ENCODE measurements at places on chromosomes 7 and 10. TPM values are rescaled to one million over a fixed set of nuclear protein-coding genes. Genes with fewer than 3 reads are reported as not detected.

DNA sequence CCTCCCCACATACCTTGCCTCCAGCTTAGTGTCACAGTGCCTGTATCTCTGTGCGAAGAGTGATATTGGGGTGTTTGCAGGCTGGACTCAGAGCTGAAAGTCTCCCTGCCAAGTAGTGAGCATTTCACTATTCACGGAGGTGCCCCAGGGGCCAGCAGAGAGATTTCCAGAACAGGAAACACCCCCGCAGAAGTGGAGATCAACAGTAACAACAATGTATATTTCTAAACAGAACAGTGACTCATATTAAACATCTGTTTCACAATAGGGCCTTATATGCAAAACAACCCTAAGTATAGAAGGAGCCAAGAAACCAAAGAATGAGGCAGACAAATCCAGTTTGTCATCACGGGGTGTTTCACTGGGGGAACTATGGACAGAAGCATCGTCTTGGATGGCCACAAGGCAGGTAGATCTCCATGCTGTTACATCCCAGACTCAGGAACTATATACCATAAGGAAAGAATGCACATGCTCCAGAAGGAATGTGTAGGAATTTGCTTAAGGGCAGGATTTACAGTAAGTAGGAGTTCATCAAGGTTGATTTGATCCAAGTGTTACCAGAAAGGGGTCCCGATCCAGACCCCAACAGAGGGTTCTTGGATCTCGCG lies 29.3 kb upstream of the CCL24 start:
- DNase-seq: peak; percentile 56

DNA sequence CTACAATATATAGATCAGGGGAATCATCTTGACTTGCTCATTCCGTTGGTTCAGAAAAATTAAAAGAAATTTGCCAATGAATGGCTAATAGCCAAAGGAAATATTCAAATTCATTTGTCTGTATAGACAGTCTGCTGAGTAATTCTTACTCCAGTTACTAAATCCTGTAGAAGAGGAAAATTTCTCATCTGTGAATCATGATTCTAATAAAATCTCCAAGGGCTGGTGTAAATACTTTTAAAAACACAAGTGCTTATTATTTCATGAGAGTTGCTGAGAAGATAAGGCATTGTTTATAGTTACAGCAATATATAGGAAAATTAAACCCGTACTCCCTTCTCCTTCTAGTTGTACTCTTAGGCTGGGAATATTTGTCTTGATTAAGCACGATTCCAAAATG lies 53.0 kb downstream of the WNT2 start:
- DNase-seq: no peak

AMZ1 gene
- 0.29 TPM for total RNA-seq

DNA sequence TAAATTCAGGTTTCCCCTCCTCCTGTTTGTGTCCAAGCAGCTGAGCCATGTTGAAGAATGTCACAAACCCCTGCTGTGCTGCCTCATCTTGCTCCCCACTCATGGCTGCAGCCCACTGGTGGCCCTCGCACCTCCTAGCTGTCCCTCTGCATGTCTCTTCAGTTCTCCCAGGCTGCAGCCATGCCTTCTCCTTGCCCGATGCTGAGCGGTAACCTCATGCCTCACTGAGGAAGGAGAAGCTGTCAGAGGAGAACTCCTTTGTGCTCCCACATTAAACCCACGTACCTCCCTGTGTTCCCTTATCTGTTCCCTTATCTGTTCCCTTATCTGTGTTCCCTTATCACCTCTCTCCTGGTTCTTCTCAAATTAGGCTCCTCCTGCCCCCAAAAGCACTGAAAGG lies 10.3 kb upstream of the FRMPD2 start:
- DNase-seq: no peak

DNA sequence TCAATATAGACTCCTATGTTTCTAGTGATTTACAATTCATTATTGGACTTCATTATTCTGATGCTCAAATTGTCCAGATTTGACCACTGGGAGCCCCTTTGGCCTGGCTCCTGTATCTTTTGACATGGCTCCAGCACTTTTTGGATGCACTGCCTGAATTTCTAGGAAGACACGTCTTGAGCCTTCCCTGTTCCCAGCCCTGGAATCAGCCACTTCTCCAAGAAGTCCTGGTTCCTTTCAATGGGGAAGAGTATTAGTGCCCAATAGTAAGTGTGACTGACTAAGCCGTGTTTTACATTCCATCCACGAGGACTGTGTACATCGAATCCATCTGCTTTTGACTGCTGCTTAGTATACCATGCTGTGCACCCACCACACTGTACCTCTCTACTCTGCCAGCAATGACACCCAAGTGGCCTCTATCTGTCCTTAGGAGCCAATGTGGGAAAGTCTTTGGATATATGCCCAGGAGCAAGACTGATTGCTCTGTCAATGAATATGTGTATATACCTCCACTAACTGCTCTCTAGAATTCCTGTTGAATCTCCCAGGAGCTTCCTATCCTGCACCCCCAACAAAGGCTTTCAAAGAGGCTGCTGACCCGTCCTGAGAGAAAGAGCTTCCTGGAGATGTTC lies 23.2 kb upstream of the NPFFR1 start:
- no peak for DNase-seq

GRCh38 chr10:89213191-89213808 lies 6.2 kb upstream of the CH25H start:
- no peak for DNase-seq

GRCh38 chr7:76381814-76382213 lies 23.0 kb upstream of the YWHAG start:
- DNase-seq: no peak

TRIM50 gene
- total RNA-seq: not detected

PLEKHS1 gene
- 0.07 TPM for total RNA-seq

DNA sequence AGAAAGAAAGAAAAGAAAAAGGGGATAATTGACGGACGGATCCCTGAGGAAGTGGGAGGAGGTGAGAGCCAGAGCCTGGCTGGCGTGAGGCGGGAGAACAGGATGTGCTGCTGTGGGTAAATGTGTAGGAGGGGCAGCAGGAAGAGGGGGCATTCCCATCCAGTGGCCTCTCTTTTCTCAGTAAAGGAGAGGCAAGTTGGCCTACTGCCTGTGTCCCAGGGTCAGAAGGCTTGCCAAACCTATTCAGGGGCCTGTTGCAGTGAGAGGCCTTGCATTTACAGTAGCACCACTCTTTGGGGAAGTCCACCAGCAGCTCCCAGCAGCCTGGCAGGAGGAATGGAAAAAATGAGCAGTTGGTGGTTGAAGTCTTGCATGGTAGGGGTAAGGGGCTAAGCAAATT lies 26.6 kb upstream of the ASCC1 start:
- DNase-seq: no peak

DNA sequence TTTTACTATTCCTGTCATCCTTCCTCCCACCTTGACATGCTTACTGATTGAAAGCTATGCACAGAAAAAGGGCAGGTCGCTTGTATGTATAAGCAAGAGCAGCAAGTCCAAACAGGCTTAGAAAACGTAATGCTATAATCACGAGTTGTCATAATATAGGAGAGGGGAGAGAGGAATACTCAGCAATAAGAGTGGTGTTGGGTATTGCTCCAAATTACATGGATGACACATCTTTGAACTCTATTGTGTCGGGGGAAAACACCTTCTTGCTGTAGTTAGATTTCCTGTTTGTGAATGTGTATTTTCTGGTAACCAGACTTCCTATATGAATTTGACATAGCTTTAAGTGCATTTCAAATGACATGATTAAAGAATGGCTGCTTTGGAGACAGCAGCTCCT lies 7.5 kb downstream of the MET start:
- no peak for DNase-seq

DNA sequence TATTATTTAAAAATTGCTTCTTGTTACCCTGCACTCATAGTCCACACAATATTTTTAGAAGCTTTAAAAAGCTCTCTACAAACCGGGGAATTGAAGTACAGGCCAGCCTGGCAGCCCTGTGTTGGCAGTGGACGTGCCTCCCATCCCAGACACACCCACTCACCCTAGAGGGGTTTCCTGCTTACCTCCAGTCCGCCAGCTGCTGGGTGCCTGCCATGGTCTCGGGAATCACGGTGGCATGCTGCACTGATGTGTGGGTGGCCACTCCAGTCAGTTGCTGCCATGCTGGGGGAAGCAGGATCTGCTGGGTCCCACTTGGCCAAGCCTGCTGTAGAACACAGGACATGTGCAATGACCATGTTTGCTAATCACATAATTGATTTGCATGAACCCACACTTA lies 80.4 kb downstream of the CLEC2L start:
- no peak for DNase-seq

GRCh38 chr7:157475095-157475494 lies 138.3 kb downstream of the DNAJB6 start:
- DNase-seq: no peak

GRCh38 chr10:60343254-60343653 lies 46.4 kb downstream of the ANK3 start:
- no peak for DNase-seq

- DNase-seq: no peak
Measured at GRCh38 chr7:156466272-156466671, 174.3 kb upstream of the RNF32 start.

- no peak for DNase-seq
Measured at GRCh38 chr10:21467633-21468032, 57.8 kb downstream of the SKIDA1 start.

DLG5 gene
- total RNA-seq: 3.0 TPM

COX19 gene
- 18.9 TPM for total RNA-seq

KEL gene
- 0.16 TPM for total RNA-seq

- no peak for DNase-seq
Measured at GRCh38 chr7:39085590-39086049, 107.9 kb downstream of the POU6F2 start.

PLCE1 gene
- 0.06 TPM for total RNA-seq

WNT2 gene
- total RNA-seq: not detected

SYT15B gene
- 0.58 TPM for total RNA-seq

DNA sequence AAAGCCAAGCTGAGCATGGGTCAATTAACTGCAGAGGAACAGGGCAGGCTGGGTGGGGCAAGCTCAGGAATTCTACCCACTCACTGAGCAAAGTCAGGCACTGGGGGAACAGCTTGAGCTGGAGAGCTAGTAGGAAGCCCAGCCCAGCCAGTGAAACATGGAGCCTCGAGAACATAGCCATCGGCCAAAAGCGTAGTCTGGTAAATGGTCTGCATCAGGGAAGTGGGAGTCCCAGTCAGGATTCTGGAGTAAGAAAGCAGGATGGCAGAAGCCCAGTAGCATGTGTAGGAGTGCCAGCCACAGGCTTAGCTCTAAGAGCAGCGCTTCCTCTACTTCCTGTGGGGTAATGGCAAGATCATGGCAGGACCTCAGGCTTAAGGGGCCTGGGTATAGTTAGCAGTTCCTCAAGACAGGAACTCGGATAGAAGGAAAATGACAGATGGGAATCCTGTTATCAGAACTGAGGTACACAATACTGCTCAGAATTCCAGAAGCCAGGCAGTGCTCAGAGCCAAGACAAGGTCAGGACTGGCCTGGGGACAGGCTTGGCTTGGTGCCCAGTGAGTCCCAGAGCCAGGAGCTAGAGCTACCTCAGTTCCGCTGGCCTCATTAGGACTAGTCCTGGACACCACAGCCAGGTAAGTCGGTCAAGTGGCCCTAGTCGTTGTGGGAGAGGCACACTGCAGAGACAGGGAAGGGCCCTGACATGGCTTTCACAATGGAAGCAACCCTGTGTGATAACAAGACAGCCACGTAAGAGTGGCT lies 65.4 kb upstream of the MXI1 start:
- DNase-seq: no peak

TPK1 gene
- total RNA-seq: 13.1 TPM

TMEM26 gene
- total RNA-seq: not detected

DNA sequence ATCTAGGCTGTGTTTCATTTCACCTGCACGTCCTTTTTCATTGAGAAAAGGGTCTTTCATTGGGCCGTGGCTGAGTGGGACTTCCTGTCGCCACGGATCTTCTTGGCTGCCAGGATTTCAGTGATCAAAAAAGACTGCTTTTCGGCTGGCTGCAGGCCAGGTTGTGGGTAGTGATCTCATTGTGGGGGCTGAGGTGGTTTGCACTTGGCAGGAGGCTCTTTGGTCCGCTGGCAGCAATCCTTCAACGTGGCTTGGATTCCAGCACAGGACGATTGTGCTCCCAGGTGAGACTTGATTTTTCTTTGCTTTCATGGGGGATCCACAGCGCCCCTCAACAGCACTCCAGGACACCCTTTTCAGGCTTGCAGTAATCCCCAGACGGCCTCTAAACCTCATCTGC lies 29.0 kb upstream of the ZNF273 start:
- DNase-seq: no peak

KIF11 gene
- 79.6 TPM for total RNA-seq

DIP2C gene
- 0.99 TPM for total RNA-seq

- no peak for DNase-seq
Measured at GRCh38 chr10:35270100-35270499, 66.2 kb upstream of the CCNY start.
